Stimulated activated CD4-positive, alpha-beta T cell treated with anti-CD3 and anti-CD28 coated beads, Interleukin-2, amount 100 ng/mL, for 4 hours (primary cell): ENCODE measurements at places on chromosomes 16 and 17.

DNA sequence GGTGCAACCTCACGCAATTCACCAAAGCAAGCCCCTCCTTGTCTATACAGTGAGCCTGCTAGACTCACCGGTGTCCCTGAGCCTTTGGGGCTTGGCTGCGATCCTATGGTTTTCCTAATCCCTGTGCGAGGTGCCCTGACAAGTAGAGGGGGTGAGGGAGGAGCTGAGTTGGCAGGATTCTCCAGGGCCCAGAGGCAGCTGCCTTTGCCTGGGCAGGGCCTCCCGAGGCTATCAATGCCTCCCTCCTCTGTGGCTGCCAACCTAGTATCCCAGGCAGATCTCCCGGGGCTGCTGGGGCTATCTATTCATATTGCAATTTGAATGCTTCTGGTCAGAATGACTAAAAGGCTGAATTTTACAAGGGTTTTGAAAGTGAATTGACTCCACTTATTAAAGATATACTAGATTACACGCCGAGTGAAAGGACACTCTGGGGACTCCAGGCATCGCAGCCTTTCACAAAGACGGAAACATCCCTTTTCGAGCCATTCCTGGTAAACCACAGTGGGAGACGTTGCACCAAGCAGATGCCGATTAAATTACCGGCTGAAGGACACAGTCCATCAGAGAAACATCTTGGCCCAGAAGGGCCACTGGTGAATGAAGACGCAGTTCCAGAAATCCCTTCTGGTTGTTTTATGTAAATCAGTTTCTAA lies 11.3 kb upstream of the PITPNM3 start:
- DNase-seq = no peak

GRCh38 chr17:17893801-17894644 lies 57.2 kb upstream of the SREBF1 start:
- no peak for DNase-seq

GRCh38 chr17:72110942-72111318 lies 9.9 kb upstream of the SOX9 start:
- DNase-seq = no peak

GRCh38 chr17:67558740-67559380 lies 158.9 kb upstream of the NOL11 start:
- DNase-seq = no peak

DNA sequence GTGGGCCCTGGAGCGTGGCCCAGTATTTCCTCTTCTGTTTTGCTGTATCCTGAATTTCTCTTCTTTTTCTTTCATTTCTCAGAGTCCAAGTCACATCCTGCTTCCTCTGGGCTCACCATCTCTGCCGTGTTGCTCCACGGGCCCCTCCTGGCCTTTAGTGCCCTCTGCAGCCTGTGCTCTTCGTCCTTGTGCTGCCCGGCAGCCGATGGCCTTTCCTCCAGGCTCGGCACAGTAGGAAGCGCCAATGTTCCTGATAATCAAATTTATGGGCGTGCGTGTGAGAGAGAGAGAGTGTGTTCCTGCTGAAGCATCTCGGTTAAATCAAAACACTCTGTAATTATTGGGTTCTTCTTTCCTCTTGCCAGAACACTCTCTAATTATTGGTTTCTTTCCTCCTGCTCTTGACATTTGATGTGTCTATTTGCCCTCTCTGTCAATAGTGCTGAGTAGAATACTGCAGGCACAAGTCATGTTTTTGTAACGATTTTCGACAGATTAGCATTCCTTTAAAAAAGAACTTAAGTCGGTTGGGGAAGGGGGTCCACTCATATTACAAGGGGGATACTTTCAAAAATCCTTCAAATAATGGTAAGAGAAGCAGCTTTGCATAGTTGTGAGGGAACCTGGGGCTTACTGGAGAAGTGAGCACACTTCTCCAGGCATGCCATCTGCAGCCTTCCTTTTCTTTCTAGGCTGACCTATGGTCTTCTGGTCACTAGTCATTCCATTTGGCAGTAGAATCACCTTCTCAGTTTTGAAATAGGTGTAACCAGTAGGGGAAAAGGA lies 126.6 kb downstream of the RPTOR start:
- no peak for DNase-seq

GRCh38 chr16:20849589-20850390 lies 43.5 kb downstream of the REXO5 start:
- DNase-seq = peak; percentile 48

DNA sequence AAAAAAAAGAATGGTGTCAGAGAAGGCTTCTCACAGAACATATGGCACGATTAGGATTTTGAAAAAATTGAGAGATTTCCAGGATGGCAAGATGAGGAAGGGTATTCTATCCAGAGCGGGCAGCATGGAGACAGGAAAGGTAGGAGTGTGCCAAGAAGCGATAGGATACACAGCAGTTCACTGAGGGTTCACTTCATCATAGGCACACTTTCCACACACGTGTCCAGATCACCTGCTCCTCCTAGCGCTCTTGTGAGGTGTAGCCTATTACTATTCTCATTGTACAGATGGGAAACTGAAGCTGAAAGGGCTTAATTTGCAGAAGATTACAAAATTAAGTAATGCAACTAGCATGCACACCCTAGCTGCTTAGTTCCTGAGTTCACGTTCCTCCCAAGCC lies 6.2 kb upstream of the ELAC2 start:
- no peak for DNase-seq

DNA sequence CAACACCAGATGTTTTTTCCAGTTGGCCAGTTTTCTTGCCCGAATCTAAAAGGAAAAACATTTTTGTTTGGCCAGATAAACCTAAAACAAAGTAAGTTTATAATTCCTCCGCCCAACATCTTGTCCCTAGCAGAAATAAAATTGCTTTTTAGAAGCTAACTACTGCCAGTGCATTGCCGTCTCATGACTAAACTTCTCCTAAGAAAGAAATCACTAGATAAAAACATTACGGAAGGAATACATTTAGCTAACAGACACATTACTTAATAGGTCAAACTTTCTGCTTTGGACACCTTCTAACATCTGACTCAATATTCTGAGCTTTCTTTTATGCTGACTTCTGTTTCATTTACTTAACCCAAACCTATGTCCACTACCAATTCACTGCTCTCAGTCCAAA lies 36.2 kb downstream of the FBXL20 start:
- no peak for DNase-seq

- DNase-seq = peak; percentile 55
These were observed 775 bp upstream of the PAGR1 start for GRCh38 chr16:29815032-29815721.

GRCh38 chr16:56450275-56450985 lies 702 bp downstream of the NUDT21 start:
- DNase-seq = no peak

GRCh38 chr16:28524681-28525171 lies 14.0 kb downstream of the NUPR1 start:
- DNase-seq = no peak

GRCh38 chr17:69928611-69929010 lies 146.4 kb upstream of the KCNJ16 start:
- DNase-seq = no peak

GRCh38 chr17:77442976-77443747 lies 302.4 kb downstream of the SEC14L1 start:
- no peak for DNase-seq

DNA sequence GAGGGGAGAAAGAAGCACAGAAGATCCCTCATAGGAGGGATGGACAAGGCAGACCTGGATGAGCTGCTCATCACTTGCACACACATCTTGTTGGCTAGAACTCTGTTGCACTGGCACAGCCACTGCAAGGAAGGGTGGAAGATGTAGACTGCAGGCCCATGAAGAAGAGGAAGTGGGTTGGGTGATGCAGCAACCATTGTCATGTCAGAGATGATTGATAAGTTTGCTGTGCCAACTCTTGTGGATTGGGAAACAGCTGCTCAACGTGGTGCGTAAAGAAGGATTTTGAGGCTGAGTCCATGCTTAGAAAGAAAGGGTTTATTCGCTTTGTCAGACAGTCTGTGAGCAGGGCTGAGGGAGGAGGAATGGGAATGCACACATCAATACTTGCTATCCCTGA lies 161.4 kb upstream of the MPHOSPH6 start:
- no peak for DNase-seq
